ENCODE measurements at places on chromosomes 4 and X.

GRCh38 chr4:72427057-72427456 is 142.0 kb downstream of the ADAMTS3 start:
- no peak for DNase-seq

GRCh38 chrX:4930426-4930825 is 1217.0 kb upstream of the PRKX start:
- DNase-seq: no peak

- DNase-seq: no peak
Observed at GRCh38 chr4:155248002-155248896, 39.8 kb downstream of the NPY2R start.

- DNase-seq: no peak
Observed at GRCh38 chr4:74598611-74599325, 153.8 kb downstream of the AREG start.

DNA sequence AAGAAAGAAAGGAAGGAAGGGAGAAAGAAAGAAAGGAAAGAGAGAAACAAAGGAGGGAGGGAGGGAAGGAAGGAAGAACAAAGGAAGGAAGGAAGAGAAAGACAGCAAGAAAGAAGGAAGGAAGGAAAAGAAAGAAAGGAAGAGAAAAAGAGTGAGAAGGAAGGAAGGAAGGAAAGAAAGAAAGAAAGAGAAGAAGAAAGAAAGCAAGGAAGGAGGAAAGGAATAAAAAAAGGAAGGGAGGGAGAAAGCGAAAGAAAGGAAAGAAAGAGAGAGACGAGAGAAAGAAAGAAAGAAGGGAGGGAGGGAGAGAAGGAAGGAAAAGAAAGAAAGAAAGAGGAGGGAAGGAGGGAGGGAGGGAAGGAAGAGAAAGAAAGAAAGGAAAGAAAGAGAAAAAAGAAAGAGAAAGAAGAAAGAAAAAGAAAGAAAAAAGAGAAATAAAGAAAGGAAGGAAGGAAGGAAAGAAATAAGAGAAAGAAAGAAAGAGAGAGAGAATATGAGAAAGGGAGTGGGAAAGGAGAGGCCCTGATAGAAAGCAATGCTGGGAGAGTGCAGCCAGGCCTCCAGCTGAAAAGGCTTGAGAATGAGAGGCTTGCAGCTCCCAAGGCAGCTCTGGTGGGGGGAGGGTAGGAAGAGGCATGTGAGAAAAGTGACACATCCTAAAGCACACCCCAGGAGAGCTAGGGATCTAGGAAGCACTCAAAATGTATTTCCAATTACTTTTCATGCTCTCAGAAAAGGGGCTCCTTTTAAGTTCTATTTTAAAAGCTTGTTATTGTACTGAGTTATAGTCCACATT is 134.0 kb upstream of the ZIC3 start:
- DNase-seq: no peak

DNA sequence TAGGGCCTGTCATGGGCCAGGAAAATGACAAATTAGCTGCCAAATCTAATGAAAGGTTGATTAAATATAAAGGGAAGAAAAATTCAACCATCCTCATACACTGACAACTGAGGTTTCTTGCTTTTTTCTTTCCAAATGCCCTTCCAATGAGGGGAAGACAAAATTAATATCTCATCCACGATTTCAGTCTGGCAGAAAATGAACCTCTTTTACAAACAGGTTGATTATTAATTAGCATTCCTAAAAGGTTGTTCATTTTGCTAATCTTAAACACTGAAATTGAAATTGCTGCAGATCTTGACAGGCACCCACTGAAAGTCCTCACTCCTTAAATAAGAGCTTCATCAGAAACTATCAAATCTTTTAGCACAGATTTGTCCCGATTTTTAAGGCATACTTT is 45.5 kb downstream of the NPFFR2 start:
- DNase-seq: no peak

- no peak for DNase-seq
Observed at GRCh38 chrX:17680732-17681413, 56.4 kb upstream of the SCML1 start.

GRCh38 chr4:73053974-73054480 is 15.5 kb downstream of the COX18 start:
- DNase-seq: no peak

GRCh38 chr4:145782756-145783155 is 102.8 kb downstream of the C4orf51 start:
- no peak for DNase-seq

DNA sequence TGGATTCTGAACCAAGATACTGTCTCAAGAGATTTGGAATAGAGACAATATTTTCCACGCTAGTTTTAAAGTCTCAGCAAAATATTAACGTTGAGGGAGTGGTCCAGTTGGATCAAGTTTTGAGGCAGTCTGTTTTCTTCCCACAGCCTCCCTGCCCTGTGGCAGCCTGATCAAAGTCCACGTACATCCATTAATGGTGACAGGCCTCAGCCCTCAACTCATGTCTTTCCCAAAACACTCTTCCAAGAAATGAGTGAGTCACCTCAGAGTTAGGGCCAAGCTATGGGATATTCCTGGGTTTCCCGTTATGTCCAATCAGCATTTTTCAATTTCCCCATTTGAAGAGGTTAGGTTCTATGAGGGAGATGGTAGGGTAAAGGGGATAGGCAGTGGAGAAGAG is 28.5 kb downstream of the EGFL6 start:
- DNase-seq: no peak

DNA sequence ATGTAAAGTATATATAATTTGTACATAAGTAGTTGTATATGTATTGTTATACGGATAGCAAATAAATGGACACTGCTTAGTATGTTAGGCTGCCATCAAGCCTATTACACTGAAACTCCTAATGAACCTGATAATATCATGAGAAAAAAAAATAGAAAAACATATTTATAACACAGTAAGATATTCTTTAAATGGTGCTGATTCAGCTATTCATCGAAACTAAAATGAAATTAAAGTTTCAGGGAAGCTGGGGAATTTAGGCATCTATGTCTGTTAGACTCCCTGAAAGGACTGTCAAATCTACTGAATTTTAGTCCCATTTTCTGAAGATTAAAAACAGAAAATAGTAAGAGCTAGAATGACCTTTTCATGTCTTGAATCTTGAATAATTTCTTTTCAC is 647.1 kb upstream of the PABPC4L start:
- no peak for DNase-seq

- no peak for DNase-seq
Observed at GRCh38 chrX:154307202-154307601, 11.6 kb downstream of the TKTL1 start.

DNA sequence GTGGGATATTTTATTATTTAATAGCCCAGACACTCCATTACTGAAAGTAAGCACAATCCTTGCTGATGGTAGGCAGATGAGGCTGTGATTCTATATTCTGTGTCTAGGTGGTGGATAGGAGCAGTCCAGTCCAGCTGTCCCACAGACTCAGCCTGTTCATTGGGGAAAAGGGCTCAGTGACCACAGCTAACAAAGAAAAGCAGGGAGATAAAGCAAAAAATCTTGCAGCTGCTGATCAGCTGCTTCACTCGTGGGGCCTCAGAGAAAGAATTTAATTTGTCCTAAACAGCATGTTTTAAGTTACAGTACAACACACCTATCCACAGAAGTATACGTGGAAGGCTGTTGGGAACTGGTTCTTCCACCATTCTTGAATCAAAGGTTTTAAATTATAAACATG is 40.7 kb upstream of the ANK2 start:
- DNase-seq: no peak

- no peak for DNase-seq
Observed at GRCh38 chrX:154712781-154713740, 37.8 kb downstream of the GAB3 start.

GRCh38 chr4:17366496-17366895 is 145.4 kb downstream of the QDPR start:
- DNase-seq: no peak

DNA sequence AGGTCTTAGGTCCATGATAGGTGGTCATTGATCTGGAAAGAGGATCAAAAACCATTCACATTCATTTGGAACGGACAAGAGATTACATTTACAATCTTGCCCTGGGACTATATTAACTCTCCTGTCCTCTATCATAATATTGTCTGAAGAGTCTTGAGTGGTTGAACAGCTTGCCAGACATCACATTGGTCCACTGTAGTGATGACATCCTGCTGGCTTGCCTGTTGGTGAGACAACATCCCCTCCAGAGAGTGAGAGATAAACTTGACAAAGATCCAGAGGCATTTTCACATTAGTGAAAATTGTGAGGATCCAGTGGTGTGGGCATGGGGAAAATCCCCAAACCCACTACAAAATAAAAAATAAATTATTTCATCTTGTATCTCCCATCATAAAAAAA is 155.7 kb upstream of the LEF1 start:
- DNase-seq: no peak

- DNase-seq: no peak
Observed at GRCh38 chrX:21926527-21927278, 13.8 kb upstream of the SMS start.

DNA sequence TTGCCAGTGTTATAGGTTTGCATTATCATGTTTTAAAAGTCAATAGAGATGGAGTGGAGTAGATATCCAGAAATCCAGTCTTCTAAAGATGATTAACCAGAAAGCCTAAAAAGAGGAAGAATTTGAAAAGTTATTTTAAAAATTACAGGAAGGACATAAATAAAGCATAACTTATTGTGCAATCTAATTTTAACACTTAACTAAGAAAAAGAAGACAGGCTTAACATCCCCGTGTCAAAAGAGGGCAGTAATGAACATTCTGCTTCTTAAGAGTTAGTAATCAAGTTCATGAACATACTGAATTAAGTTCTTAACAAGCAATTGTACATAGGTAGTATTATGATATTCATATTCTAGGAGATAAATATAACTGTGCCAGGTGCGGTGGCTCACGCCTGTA is 39.3 kb downstream of the ELF2 start:
- DNase-seq: no peak

- DNase-seq: peak; percentile 9
Observed at GRCh38 chr4:91198951-91199350, 1071.8 kb downstream of the CCSER1 start.

DNA sequence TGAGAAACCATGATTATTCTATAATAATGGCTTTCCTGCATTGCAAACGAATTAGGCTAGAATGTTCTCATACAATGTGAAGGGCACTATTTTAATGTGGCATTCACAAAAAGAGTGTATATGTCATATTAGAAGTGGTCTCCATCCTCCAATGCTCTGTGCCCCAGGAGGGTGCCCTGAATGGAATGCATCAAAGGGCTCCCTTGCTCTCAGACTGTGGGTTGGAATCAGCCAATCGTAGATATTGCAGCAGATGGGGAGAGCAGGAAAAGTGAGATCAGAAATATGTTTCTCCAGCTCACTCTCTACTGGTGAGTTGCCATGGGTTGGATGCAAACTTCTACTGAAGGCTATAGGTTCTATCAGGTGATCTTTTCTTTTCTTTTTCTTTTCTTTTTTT is 11.9 kb upstream of the NSUN7 start:
- no peak for DNase-seq

- no peak for DNase-seq
Observed at GRCh38 chr4:99091216-99091575, 2.6 kb upstream of the ADH5 start.

DNA sequence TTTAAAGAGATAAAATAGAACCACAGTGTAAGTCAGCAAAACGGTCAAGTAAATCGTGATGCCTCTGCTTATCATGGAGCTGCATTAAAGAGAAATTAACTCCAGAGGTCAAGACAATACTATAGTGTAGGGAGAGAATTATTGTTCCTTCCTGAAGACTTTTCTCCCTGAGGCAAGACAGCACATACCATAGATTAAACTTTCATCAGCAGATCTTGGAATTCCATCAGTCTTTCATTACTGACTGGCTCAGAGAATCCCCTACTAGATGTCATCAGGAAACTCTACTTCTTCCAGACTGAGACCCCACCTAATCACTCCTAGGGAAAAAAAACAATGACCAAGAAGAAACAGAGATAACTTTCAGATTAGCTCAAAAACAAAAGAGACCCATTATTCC is 131.3 kb downstream of the NSUN7 start:
- DNase-seq: no peak

DNA sequence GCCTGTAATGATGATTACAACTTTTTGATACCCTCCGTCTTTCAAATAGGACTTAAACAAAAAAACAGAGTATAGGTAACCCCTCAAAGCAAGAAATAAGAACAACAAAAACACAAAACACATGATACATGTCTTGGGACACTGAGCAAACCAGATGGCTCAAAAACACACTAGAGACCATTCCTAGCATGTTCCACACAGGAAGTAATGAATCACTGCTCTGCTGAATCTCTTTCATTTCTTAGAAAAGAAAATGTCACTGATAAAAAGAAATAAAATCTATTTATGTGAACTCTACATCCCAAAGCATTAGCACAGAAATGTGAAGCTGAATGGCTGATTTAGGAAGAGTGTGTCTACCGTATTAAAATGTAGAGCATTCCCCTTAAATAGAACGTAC is 134.5 kb upstream of the IL15 start:
- DNase-seq: no peak

DNA sequence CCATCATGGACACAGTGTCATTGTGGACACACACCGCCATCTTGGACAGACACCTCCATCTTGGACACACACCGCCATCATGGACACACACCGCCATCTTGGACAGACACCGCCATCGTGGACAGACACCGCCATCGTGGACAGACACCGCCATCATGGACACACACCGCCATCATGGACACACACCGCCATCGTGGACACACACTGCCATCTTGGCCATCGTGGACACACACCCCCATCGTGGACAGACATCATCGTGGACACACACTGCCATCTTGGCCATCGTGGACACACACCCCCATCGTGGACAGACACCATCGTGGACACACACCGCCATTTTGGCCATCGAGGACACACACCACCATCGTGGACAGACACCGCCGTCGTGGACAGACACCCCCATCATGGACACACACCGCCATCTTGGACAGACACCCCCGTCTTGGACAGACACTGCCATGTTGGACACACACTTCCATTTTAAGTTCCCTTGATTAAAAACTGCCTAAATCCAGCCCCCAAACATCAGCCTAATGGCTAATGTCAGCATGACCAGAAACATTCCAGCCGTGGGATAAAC is 9.1 kb downstream of the ASMTL start:
- DNase-seq: no peak

DNA sequence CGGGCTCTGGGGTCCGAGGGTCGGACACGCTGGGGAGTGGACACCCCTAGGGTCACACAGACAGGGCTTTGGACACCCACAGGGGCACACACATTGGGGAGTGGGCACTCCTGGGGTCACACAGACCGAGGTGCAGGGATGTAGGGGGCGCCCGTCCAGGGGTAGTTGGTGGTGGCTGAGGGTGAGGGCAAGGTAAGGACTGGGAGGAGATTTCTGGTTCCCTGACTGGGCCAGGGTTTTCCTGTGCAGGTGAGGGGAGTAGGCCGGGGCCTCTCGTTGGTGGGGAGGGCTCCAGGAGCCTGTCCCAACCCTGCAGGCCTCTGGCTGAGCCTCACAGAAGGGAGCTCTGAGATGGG is 21.9 kb upstream of the WDR45 start:
- no peak for DNase-seq

- DNase-seq: peak; percentile 34
Observed at GRCh38 chr4:108830509-108831244, 67.8 kb upstream of the ETNPPL start.

- no peak for DNase-seq
Observed at GRCh38 chr4:147844781-147845180, 112.9 kb downstream of the ARHGAP10 start.

- DNase-seq: no peak
Observed at GRCh38 chrX:149124526-149125108, 380.5 kb downstream of the IDS start.
